Foreskin fibroblast (primary cell): ENCODE measurements at places on chromosomes 2 and 18.

- DNase-seq = no peak
Measured at GRCh38 chr2:156116113-156116512, 216.4 kb downstream of the NR4A2 start.

DNA sequence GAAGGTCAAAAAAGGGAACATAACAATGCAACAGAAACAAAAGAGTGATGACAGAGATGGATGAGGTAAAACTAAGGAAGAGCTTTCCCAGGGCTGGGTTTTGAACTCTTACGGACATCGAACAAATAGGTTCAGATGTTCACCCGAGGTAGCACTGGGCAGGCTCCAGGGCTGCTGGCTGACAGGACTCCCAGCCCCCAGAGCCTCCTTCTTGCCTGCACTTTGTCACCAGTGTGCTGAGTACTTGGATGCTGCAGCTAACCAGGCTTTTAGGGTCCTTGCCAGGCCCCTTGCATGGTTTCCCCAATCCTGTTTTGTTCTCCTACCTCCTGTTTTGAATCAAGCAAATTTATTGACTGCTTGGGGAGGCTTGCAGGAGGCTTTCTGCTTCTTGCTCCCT, 322.9 kb downstream of the DYSF start:
- no peak for DNase-seq

DNA sequence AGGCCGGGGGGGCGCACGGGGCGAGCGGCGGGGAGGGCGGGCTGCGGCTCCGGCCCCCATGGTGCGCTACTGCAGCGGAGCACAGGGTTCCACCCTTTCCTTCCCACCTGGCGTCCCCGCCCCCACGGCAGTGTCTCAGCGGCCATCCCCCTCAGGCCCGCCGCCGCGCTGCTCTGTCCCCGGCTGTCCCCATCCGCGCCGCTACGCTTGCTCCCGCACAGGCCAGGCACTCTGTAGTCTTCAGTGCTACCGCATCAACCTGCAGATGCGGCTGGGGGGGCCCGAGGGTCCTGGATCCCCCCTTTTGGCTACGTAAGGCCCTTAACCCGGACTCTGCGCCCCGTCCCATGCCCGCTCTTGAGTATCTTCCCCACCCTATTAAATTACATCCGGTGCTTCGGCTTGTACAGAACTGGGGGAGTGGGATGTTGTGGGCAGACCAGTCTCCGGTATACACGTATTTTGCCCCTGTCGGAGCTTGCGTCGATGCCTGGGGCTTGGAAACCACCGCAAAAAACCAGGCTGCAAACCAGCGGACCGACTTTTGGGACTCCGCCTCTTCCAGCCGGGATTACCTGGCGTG, 598 bp upstream of the WBP1 start:
- peak; percentile 63 for DNase-seq

DNA sequence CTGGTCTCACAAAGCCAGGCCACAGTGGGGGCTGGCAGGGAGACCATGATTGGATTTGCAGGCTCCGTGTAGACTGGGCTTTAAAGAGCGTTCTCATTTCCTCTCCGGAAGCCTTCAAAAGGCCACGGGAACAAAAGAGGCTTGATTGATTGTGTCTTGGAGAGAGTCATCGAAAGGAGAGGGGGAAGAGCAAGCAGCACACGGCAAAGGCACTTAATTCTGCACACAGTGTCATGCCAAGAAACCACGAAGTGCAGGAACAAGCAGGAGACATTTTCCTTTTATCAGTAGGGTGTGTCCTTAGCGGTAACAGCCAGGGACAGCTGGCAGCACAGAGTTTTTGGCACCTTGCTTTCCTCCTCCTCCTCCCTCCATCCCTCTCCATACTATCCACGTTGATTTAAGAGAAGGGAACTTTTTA, 47.7 kb downstream of the GLI2 start:
- no peak for DNase-seq

GRCh38 chr2:174224665-174225288, 23.6 kb downstream of the OLA1 start:
- no peak for DNase-seq

GRCh38 chr2:26556309-26557243, 78.7 kb upstream of the OTOF start:
- DNase-seq = no peak

DNA sequence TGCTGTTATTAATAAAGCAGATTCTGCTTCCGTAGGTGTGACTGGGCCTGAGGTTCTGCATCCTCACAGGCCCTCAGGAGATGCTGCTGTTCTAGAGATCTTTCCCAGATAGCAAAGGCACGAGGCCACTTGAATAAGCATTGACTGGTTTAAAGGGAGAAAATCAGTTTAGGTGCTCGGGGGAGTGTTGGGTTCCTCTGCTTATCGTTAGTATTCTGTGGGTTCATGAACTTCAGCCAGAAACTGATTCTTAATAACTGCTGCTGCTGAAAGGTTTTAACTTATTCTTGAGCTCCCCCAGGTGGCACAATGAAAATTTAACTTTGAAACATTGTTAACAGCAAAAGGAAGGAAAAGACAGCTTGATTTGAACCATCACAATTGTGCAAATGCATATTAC, 56.9 kb downstream of the ITGA6 start:
- DNase-seq = peak; percentile 57

- DNase-seq = peak; percentile 37
Measured at GRCh38 chr2:120955427-120955826, 219.8 kb downstream of the GLI2 start.

GRCh38 chr2:42663828-42664227, 95.4 kb downstream of the MTA3 start:
- DNase-seq = no peak

- no peak for DNase-seq
Measured at GRCh38 chr18:41732356-41732755, 222.7 kb upstream of the PIK3C3 start.

DNA sequence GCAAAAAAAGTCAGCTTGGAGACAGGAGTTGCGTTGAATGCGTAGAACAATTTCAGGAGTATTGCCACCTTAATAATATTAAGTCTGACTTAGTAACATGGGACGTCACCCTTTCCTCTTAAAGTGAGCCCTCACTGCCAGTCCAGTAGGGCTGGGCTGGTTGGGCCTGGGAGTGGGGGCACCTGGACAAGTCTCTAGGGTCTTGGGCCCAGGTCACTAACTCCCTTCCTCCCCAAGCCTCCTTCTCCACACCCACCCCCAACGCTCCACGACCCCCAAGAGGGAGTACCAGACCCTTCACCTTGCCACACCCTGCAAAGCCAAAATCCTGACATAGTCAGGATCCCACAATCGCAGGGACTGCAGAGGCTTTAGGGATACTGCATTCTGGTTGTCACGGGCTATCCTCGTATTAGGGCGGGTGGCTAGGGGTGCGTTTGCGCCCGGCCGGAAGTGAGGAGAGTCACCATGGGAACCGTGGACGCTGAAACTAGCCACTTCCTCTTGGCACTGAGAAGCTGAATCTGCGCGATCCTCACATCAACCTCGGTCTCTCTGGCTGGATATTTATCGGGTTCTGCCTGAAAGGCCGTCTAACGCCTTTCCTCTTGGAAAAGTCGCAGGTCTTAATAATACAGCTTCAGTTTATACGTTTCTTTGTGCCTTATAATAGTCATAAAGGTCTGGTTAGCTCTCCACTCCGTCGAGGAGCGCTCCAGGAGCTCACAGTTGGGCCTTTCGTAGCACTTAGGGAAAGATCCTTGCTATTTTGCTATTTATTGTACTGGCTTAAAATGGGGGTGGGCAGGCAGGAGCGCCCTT, 10.3 kb upstream of the CXXC1 start:
- DNase-seq = peak; percentile 85

DNA sequence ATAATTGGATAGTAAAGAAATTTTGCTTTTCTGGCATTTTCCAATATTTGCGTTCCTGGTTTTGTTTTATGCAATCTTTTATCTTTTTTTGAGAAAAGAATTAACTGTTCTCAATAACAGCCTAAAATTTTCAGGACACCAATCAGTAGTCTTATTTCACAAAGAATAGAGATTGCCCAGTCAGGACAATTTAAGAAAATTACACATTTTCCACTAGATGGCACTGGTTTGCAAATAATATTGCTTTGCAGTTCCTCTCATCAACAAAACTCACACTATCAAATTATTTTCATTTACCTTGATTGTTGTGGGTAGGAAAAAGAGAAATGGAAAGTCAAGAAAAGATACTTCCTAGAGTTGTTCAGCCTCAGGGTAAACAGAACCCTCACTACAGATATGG, 2.4 kb upstream of the RBM45 start:
- DNase-seq = peak; percentile 12

DNA sequence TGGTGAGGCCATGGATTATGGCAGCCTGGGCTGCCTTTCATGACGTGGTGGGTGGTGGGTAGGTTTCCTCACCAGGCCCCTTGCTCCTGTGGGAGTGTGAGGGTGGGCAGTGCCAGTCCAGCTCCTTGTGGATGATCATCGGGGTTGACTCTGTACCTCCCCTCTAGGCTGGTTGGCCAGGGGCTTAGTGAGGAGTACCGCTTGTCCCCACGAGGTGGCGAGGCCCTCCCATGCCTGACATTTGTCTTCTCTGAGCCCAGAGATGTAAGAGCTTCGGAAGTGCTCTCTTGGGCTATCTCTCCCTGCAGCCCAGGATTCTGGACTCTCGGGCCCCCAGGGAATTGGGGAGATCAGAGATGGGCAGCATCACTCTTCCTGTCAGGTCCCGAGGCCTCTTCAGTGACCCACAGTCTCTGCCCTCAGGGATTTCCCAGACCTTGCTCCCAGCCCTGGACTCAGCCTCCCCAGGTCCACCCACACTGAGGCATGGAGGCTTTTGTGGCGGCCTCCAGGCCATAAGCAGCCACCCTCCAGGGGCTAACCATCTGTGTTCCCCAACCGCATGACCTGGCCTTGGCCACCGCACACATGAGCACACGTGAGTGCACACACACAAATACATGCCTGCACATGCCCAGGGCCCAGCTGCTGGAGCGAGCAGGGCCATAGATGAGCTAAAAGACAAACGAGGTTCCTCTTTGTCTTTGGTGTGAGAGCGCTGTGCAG, 6.5 kb downstream of the SPR start:
- peak; percentile 85 for DNase-seq

GRCh38 chr2:102063487-102063911, 71.7 kb downstream of the IL1R2 start:
- DNase-seq = peak; percentile 77

GRCh38 chr2:199302851-199303250, 154.9 kb downstream of the SATB2 start:
- no peak for DNase-seq

DNA sequence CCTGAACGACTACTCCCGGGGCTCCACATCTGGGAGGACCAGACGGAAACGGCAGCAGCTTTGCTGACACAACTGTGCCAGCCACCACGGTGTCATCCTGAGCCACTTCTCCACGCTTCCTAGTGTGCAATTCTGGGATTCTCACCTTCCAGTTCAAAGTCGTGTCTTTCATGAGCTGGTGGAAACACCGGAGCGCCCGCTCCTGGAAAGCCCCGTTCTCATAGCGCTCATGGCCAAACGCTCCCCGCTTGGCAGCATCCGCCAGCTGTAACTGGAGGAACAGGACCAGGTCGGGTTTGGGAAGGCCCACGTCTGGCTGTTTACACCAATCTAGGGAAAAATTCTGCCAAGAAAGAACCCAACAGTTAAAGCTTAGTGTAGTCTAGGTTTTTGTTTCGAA, 8.3 kb downstream of the DTYMK start:
- DNase-seq = no peak
